ENCODE measurements at places on chromosomes 7 and 10.

- no peak for DNase-seq
Observed at GRCh38 chr10:112844681-112845544, 105.1 kb upstream of the TCF7L2 start.

GRCh38 chr10:79331226-79331625 lies 16.0 kb upstream of the PPIF start:
- DNase-seq = no peak

GRCh38 chr10:27225011-27225590 lies 15.5 kb downstream of the ACBD5 start:
- DNase-seq = no peak

GRCh38 chr7:55104712-55105433 lies 86.1 kb downstream of the EGFR start:
- no peak for DNase-seq

DNA sequence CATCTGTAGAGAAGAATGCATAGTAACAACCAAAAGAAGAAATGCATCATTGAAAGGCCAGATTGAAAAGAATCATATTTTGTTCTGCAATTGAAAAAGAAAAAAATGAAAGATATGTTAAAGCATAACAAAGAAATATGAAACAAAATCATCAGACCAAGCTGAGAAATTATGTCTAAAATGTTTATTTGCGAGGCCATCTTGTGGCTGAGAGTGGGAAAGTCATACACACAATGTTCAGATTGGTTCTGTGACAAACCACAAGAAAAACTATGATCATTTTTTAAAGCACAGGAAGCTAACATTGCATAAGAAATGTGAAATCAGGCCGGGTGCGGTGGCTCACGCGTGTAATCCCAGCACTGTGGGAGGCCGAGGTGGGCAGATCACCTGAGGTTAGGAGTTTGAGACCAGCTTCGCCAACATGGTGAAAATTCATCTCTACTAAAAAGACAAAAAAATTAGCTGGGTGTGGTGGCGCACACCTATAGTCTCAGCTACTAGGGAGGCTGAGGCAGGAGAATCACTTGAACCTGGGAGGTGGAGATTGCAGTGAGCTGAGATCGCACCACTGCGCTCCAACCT lies 36.6 kb downstream of the ABCB5 start:
- no peak for DNase-seq

GRCh38 chr7:156889089-156889488 lies 3.9 kb downstream of the LMBR1 start:
- DNase-seq = no peak

DNA sequence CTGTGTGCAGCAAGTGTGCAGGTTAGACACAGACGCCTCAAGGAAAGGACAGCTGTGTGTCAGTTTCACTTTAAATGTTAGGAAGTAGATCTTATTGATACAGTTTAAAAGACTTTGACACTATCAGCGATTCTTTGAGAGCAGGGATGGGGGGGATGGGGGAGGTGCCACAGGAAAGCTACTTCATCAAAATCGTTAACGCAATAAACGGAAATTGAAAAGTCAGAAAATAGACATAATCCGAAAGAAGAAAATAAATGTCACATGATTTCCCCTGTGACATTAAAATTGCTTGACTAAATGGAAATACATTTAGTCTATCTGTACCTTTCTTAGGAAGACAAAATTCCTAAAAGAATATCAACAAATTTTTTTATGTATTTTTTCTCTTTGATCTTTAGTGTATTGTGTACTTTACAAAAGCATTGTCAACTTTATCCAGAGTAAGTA lies 476 bp upstream of the ZNF33B start:
- DNase-seq = no peak

- DNase-seq = no peak
Observed at GRCh38 chr10:12321641-12322040, 27.7 kb upstream of the CAMK1D start.

DNA sequence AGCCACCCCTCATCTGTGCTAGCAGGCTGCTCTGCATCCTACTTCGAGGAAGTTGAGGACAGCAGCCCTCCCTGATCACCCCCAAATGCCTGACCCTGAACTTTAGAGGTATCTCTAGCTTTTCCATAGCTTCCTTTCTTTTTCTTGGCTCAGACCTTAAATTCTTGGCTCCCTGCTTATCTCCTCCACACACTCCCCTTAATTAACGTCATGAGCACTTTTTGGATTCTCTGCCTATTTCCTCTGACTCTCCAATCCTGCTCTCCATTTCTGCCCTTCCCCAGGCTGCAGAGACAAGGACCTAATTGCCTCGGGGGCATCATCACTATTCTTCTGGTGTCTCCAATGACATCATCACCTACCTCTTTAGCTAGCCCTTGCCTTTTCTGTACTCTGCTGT lies 40.8 kb upstream of the SEC61G start:
- DNase-seq = no peak

GRCh38 chr7:46945328-46945727 lies 636.6 kb downstream of the TNS3 start:
- DNase-seq = no peak

DNA sequence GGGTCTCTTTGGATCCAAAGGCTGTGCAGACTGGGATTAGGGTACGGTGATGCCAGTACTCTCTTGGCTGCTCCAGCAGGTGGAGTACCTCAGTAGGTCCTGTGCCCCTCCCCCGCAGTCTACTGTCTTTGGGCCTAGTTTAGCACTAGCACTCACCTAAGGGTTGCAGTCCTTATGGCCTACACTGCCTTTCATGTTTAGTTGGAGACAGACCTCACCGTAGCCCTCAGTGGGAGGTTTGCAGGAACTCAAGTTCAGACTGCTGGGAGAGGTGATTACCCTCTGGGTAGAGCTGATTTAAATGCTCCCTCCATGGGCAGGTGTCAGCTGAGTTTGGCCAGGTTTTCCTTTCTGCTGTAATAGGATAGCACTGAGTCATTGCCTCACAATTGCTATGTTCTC lies 210.8 kb upstream of the TMEM196 start:
- DNase-seq = no peak

GRCh38 chr10:69248117-69248730 lies 28.1 kb downstream of the HKDC1 start:
- DNase-seq = no peak

- DNase-seq = no peak
Observed at GRCh38 chr10:11625019-11625735, 13.7 kb upstream of the USP6NL start.

GRCh38 chr10:4945766-4946717 lies 17.2 kb upstream of the AKR1C1 start:
- DNase-seq = no peak

DNA sequence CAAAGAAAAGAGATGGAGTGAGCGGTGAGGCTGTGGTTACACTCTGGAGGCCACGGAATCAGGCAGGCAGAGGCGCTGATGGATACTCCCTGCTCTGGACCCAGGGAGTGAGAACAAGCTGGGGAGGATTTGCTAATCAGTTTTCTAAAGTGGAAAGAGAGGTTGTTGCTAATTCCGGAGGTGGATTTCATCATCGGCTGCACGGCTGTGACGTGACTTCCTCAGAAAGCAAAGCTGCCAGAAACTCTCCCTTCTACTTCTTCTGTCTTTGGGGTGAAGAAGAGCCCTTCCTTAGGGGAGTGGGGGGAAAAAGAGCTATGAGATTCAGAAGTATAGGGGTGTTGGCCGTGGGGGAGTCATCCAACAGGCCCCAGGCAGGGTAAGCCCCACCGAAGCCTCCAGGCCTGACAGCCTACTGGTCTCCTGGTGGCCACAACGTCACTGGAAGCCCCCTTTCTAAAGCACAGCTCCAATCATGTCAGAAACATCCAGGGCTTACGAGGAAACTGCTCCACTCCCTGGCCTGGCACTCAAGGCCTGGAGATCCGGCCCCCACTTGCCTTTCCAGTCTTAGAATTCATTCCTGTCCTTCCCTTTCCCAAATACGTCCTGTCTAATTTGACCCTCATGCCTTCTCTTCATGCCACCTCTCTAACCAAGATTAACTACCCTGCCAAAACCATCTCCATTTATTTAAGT lies 114.5 kb downstream of the HIP1 start:
- no peak for DNase-seq

DNA sequence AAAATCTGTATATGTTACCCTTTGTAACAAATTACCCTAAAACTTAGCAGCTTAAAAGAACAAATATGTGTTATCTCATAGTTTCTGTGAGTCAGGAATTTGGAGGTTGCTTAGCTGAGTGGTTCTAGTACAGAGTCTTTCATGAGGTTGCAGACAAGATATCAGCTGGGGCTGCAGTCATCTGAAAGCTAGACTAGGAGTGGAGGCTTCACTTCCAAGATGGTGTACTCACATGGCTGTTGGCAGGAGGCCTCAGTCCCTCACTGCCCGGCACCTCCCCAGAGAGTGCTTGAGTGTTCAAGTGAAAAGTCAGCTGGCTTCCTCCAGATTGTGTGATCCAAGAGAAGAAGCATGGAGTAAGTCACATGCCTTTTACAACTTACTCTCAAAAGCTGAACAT lies 16.9 kb upstream of the GGCT start:
- DNase-seq = no peak

GRCh38 chr7:6648066-6648814 lies 11.1 kb downstream of the ZNF316 start:
- no peak for DNase-seq

GRCh38 chr10:73872190-73872710 lies 2.1 kb downstream of the CAMK2G start:
- no peak for DNase-seq

DNA sequence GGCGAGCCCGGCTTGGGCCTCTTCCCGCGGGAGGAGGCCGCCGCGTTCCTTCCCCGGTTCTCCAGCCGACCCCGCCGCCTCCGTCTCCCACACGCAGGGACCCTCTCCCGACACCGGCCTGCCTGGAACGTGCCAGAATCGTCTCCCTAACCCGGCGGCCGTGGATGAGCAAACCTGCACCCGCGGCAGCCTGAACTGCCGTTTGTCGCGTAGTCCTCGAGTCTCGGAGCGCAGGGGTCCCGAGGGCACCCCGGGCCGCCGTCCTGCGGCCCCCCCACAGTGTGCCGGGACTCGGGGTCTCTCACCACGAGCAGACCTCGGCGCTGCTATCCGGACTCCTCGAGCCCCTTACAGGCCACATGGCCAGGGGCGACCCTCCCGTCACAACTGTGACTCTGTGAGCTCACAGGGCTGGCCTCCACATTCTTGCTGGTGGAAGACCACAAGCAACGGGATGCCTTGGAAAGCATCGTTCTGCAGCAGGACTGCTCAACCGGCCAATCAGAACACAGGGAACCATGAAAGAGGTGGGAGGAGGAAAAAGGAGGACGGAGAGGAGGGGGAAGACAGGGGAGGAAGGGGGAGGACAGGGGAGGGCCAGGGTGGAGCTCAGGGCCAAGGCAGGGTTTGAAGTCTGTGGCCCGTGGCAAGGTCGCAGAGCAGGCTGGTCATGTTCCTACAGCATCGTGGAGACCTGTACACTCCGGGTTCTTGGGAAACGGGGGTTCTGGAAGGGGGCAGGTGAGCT lies 276.9 kb downstream of the DNAJB6 start:
- no peak for DNase-seq

GRCh38 chr10:95277201-95277570 lies 13.6 kb downstream of the PDLIM1 start:
- DNase-seq = no peak

DNA sequence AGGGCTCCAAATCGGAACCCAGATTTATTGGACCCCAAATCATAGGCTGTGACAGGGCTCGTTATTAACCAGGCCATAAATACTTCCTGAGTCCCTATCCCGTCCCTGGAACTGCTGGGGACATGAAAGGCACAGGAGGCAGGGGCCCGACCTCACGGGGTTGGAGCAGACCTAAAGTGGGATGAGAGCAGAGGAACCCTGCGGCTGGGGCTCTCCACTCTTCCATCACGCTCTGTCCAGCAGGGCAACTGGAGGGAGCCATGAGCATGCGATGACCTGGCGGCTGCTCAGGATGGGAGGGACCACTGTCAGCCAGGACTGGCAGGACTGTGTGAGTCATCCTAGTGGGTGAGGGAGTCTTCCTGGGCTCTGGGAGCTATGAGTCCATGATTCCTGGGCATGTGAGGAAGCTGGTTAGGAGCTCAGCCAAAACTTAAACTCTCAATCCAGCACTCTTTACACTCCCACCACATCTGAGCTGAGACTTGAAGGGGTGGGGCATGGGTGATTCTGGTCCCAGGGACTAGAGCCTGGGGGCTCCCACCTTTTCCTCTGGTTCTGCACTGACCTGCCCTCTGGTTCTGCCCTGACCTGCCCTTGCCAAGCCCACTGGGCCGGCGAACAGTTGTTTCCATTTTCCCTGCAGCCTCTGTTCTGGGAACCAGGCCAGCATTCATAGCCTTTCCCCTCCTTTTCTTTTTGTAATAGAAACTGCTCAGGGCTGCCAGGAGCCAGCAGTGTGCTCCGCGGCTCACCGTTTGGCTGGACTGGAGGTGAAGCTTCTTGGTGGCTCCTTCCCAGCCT lies 47.1 kb downstream of the SYPL1 start:
- DNase-seq = no peak

All from activated CD8-positive, alpha-beta memory T cell treated with anti-CD3 and anti-CD28 coated beads, Interleukin-2, amount 50 U/mL, for 4 hours (primary cell).